ENCODE measurements at places on chromosomes 5 and 9. TPM values are rescaled to one million over a fixed set of nuclear protein-coding genes. Genes with fewer than 3 reads are reported as not detected.

- H3K4me1 ChIP-seq, result peaks cover 5% of the 10 kb centered on the region
- H3K27me3 ChIP-seq, result no peaks in the 10 kb centered on the region
- H3K4me3 ChIP-seq, result no peak overlapping the region
- no peaks in the 10 kb centered on the region for H3K36me3 ChIP-seq
Observed at GRCh38 chr9:27154908-27155307, 45.9 kb downstream of the TEK start.

DNA sequence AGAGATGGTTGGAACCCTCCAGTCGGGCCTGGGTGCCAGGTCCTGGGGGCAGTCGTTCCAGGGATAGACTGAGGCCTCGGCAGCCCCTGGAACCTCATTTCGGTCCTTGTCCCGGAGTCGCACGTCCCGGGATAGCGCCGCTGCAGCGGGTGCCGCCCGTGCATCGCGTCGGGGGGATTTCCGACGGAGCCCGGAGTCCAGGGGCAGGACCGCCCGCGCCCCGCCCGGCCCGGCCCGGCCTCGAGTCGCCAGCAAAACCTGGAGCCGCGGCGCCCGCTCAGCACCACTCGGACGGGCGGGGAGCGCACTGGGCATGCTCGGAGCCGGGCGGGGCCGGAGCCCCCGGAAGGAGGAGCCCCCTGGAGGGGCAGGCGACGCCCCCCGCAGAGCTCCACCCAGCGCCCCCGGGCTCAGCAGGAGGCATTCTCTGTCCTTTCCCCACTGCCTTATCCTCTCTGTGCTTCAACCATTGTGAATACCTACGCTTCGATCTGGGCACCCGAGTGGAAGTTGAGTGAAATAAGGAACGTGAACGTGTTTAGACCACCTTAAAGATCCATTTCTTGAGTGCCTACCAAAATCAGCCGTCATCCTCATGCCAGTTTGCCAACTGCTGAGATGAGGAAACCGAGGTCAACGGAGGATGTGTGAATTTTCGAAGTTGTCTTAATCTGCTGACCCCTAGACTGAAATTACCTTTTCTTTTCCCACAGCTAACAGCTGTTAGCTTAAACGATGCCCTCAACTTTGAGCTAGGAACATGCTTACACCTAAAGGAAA is 1.7 kb upstream of the PTPN3 start:
- H3K27me3 ChIP-seq, result no peaks in the 10 kb centered on the region
- H3K27ac ChIP-seq, result no peak overlapping the region
- peak overlapping the region; percentile 29 for H3K4me3 ChIP-seq
- no peak for DNase-seq
- H3K36me3 ChIP-seq, result no peaks in the 10 kb centered on the region

GRCh38 chr9:5438301-5439162 is 807 bp upstream of the PLGRKT start:
- H3K36me3 ChIP-seq, result no peaks in the 10 kb centered on the region
- peak overlapping the region; percentile 81 for H3K4me3 ChIP-seq
- no peaks in the 10 kb centered on the region for H3K27me3 ChIP-seq
- peaks cover 1% of the 10 kb centered on the region for H3K4me1 ChIP-seq
- H3K27ac ChIP-seq, result peak overlapping the region; percentile 84

PPP3R2 gene
- total RNA-seq, result not detected

- H3K36me3 ChIP-seq, result no peaks in the 10 kb centered on the region
- no peaks in the 10 kb centered on the region for H3K4me1 ChIP-seq
- H3K4me3 ChIP-seq, result no peak overlapping the region
- H3K27ac ChIP-seq, result no peak overlapping the region
Observed at GRCh38 chr5:22970491-22970890, 117.3 kb upstream of the CDH12 start.

DNA sequence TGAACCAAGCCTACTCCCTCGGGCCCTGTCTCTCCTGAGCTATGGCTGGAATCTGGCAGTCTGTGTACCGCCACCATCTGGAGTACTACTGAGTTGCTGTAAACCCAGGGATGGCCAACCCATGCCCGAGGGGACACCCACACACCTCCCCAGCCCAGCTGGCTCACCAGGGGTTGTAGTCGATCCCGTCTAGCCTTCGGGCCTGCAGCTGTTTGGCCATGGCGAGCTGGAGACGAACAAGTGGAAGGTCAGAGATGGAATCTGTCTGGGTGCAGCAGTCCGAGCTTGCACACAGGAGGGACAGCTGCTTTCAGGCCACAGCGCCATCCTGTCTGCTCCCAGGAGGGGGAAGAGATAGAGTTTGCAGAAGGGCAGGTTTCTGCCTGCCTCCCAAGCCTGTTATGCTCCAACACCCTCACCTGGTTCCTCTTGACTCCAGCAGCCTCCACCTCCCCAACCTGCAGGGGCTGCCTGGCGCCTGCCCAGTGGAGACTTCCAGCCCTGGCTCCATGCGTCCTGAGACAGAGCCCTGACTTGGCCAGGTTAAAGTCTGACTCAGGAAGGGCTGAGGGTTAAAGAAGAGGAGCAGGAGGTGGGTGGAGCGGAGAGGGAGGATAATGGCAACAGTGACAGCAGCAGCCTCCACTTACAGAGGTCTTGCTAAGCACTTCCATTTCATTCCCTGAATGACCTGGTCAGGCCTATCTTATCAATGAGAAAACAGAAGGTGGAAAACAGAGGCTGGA is 15.8 kb upstream of the SPOUT1 start:
- no peaks in the 10 kb centered on the region for H3K36me3 ChIP-seq
- no peak overlapping the region for H3K27ac ChIP-seq

GRCh38 chr9:105299190-105299854 is 54.9 kb downstream of the SLC44A1 start:
- no peak for DNase-seq
- H3K4me1 ChIP-seq, result peaks cover 5% of the 10 kb centered on the region
- H3K27ac ChIP-seq, result no peak overlapping the region
- H3K27me3 ChIP-seq, result no peaks in the 10 kb centered on the region
- no peaks in the 10 kb centered on the region for H3K36me3 ChIP-seq
- H3K4me3 ChIP-seq, result no peak overlapping the region

GRCh38 chr5:88092958-88093605 is 175.6 kb downstream of the TMEM161B start:
- H3K4me1 ChIP-seq, result no peaks in the 10 kb centered on the region
- no peak overlapping the region for H3K27ac ChIP-seq
- DNase-seq, result no peak
- no peaks in the 10 kb centered on the region for H3K36me3 ChIP-seq
- H3K27me3 ChIP-seq, result no peaks in the 10 kb centered on the region
- no peak overlapping the region for H3K4me3 ChIP-seq

DNA sequence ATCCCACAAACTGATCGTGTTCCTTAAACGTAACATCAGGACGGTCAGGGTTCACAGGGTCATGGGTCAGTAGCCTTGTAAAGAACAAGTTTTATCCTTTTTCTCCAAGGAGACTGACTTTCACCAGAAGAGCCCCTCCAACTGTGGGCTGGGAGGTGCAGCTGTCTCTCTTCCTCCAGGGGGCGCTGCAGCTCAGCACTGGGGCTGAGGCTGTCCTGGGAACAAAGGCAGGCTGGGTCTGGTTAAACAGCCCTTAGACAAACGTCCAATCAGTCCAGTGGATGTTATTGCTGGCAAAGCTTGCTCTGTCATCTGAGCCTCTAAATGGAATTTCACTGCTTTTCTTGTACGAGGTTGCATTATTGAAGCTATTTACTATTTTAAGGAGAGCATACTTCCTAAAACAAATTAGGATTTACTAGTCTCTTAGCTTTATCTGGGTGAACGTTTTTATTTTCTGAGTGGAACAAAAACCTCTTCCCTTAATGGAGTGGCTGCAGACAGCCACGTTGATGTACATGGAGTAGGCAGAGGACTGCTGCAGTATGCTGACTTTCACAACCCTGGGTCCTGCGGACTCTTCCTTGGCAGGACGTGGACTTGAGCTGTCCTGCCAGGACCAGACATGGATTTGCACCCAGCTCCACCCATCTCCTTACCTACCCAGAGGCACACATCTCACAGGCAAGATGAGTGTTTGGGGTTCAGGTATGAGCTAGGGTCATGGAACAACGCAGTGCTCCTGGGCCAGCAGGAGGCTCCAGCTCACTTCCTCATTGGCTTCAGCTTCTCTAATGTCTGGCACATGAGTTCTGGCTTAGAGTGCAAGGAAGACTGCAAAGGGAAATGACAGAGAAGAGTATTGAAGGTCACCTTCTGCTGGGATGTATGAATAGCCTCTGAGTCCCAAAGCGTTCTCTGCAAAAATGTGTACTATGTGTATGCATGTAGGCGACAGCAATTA is 7.8 kb downstream of the EXOSC2 start:
- H3K27ac ChIP-seq, result no peak overlapping the region
- no peaks in the 10 kb centered on the region for H3K27me3 ChIP-seq
- DNase-seq, result peak; percentile 75
- no peak overlapping the region for H3K4me3 ChIP-seq
- no peaks in the 10 kb centered on the region for H3K4me1 ChIP-seq

DNA sequence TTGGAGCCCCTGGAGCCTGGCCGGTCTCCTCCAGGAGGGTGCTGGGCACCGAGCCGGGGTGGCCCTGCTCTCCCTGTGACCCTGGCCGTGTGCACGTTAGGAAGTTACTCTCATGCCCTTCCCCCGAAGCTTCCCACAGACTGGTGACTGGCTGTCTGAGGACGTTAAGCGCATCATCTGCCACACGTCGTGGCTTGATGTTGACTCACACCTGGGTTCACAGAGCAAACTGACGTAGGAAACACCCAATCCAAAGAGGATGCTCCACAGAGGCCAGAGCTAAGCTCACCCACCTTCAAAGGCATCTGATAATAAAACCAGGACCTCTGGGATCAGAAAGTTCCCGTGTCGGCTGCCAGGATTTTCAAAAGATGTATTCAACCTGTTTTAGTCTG is 152.9 kb upstream of the PHYKPL start:
- no peak overlapping the region for H3K27ac ChIP-seq
- no peak for DNase-seq
- H3K36me3 ChIP-seq, result no peaks in the 10 kb centered on the region
- no peak overlapping the region for H3K4me3 ChIP-seq

- DNase-seq, result no peak
- no peaks in the 10 kb centered on the region for H3K4me1 ChIP-seq
- H3K27me3 ChIP-seq, result no peaks in the 10 kb centered on the region
- H3K36me3 ChIP-seq, result no peaks in the 10 kb centered on the region
- H3K4me3 ChIP-seq, result no peak overlapping the region
Observed at GRCh38 chr9:20417373-20418080, 204.8 kb downstream of the MLLT3 start.

MINAR2 gene
- 0.10 TPM for total RNA-seq

- DNase-seq, result no peak
- H3K4me3 ChIP-seq, result no peak overlapping the region
- H3K36me3 ChIP-seq, result no peaks in the 10 kb centered on the region
Observed at GRCh38 chr9:77965445-77966123, 66.0 kb downstream of the GNAQ start.

- H3K27me3 ChIP-seq, result no peaks in the 10 kb centered on the region
- H3K36me3 ChIP-seq, result no peaks in the 10 kb centered on the region
- no peak overlapping the region for H3K27ac ChIP-seq
- no peak for DNase-seq
- H3K4me1 ChIP-seq, result peaks cover 3% of the 10 kb centered on the region
- H3K4me3 ChIP-seq, result peak overlapping the region; percentile 18
Observed at GRCh38 chr5:15425766-15426165, 74.2 kb upstream of the FBXL7 start.

PDE6A gene
- total RNA-seq, result 0.45 TPM

- no peaks in the 10 kb centered on the region for H3K27me3 ChIP-seq
- peaks cover 2% of the 10 kb centered on the region for H3K4me1 ChIP-seq
- H3K27ac ChIP-seq, result no peak overlapping the region
Observed at GRCh38 chr9:133772581-133772980, 34.4 kb upstream of the SARDH start.

GRCh38 chr9:347667-348292 is 133.1 kb downstream of the DOCK8 start:
- H3K4me1 ChIP-seq, result peaks cover 4% of the 10 kb centered on the region
- DNase-seq, result no peak
- H3K36me3 ChIP-seq, result no peaks in the 10 kb centered on the region
- H3K4me3 ChIP-seq, result no peak overlapping the region

QRFP gene
- total RNA-seq, result not detected

DNA sequence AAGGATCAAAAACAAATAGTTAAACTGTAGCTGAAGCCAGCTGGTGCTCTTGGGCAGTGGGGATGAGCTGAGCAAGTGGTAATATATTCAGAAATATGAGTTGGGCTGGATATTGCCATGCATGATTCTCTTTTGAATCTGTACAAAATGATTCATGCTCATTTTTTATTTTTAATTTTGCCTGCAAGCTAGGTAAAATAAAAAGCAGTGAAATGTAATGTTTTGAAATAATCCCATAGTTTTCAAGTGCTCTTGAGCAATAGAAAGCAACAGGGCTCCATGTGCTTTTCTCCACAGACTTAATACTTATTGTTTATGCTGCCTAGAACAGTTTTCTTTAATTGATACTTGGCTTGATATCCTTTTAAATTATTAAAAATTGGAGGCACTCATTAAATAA is 489.3 kb downstream of the TLE4 start:
- H3K27ac ChIP-seq, result no peak overlapping the region
- no peak overlapping the region for H3K4me3 ChIP-seq
- DNase-seq, result no peak
- H3K4me1 ChIP-seq, result peaks cover 3% of the 10 kb centered on the region
- H3K27me3 ChIP-seq, result no peaks in the 10 kb centered on the region

DOLPP1 gene
- total RNA-seq, result 11.2 TPM

DNA sequence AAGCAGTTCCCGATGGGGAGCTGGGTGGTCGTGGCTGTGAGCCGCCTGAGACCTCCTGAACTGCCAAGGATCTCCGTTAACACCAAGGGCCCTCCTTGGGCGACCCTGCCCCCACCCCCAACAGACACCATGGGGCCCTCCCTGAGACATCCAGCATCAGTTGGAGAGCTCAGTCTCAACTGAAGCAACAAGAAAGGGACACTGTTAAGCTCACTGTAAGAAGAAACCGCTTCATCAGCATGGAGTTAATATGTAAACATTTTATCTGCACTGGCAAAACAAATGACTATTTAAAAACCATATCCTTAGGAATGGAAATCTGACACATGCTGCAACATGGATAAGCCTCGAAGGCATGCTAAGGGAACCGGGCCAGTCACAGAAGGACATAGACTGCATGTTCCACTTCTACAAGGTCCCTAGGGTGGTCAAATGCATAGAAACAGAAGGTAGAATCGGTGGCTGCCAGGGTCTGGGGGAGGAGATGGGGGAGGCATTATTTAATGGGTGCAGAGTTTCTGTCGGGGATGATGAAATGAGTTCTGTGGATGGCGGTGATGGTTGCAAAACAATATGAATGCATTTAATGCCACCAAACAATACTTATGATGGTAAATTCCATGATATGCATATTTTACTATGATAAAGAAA is 47.4 kb downstream of the ROR2 start:
- DNase-seq, result no peak
- H3K4me1 ChIP-seq, result peaks cover 21% of the 10 kb centered on the region
- no peaks in the 10 kb centered on the region for H3K36me3 ChIP-seq
- H3K27me3 ChIP-seq, result no peaks in the 10 kb centered on the region
- no peak overlapping the region for H3K27ac ChIP-seq

SCGB3A2 gene
- total RNA-seq, result not detected

DNA sequence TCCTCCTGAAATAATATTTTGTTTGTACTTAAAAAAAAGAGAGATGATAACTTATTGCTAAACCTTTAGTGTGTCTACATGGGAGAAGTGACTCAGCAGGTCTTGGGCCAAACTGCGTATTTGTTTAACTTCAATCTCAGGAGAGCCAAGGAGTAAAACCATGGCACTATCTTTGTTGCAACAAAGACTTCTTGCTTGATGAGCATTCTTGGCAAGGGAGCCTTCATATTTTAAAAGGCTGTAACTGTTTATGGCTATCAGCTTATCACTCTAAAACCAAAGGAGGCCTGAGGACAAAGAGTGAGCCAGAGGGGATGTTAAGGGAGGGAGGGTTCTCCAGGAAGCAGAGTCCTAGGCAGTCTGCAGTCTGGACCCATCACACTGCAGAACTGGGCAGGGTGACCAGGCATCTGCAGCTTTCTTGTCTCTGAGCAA is 216.2 kb upstream of the S1PR3 start:
- H3K36me3 ChIP-seq, result no peaks in the 10 kb centered on the region
- no peaks in the 10 kb centered on the region for H3K27me3 ChIP-seq
- no peak overlapping the region for H3K4me3 ChIP-seq
- peaks cover 15% of the 10 kb centered on the region for H3K4me1 ChIP-seq
- no peak overlapping the region for H3K27ac ChIP-seq
- DNase-seq, result peak; percentile 24
